ENCODE measurements at places on chromosomes 6 and 20.

- no peak for DNase-seq
Observed at GRCh38 chr6:103799971-103800670, 1059.6 kb downstream of the HACE1 start.

- DNase-seq, result no peak
Observed at GRCh38 chr6:111685526-111685925, 79.8 kb upstream of the TRAF3IP2 start.

- DNase-seq, result no peak
Observed at GRCh38 chr6:132841966-132842365, 27.6 kb downstream of the RPS12 start.

GRCh38 chr6:20126789-20127653 lies 85.2 kb downstream of the MBOAT1 start:
- DNase-seq, result peak; percentile 70

GRCh38 chr20:37329481-37330165 lies 16.3 kb upstream of the SRC start:
- no peak for DNase-seq

DNA sequence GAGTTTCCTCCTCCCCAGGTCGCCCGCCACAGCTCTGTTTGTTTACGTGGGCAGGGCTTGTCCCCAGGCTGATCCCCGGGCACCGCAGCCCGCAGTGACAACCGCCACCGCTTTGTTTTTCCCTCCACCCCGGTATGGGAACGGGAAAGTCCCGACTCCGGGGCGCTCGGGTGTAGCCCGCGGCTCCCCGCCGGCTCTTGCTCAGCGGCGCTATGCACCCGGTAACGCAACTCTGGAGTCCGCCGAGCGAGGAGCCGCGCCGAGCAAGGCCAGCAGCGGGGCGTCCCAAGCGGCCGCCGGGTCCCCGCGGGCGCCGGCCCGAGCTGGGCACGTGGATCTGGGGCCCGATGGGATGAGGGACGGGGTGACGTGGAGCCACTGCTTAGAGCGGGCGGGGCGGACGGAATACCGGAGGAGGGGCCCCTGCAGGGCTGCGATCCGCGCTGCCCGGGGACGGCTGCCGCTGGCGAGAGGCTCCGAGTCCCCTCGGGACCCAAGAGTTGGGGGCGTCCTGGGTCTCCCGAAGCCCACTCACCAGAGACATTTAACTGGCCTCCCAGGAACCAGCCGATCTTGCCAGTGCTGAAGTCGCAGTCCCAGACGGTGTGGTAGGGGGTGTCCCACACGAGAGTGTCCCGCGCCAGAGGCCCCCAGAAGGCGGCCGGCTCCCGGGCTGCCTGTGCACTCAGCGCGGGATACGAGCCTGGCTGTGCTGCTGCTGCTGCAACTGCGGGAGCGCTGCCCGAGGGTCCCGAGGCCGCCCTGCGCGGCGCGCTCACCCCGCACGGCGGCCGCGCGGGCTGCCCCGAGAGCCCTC lies 497 bp downstream of the ACSS1 start:
- DNase-seq, result peak; percentile 79

DNA sequence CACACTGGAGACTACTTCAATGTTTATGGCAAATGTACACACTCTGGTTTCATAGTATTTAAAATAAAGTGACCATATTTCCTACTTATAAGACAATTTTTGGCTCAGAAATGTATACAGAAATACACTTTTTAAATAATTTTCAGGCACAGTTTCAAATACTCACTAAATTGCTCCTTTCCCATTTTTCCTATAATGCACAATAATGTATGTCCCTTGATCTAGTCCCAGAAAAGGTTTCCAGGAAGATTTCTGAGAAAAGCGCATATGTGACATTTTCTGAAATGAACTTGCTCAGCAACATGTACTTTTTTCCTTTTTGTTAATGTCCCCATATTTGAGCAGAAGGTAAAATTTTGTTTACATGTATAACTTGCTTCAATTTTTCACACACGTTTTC lies 591.4 kb downstream of the CD109 start:
- DNase-seq, result no peak

GRCh38 chr6:100806296-100806695 lies 74.8 kb downstream of the ASCC3 start:
- no peak for DNase-seq

DNA sequence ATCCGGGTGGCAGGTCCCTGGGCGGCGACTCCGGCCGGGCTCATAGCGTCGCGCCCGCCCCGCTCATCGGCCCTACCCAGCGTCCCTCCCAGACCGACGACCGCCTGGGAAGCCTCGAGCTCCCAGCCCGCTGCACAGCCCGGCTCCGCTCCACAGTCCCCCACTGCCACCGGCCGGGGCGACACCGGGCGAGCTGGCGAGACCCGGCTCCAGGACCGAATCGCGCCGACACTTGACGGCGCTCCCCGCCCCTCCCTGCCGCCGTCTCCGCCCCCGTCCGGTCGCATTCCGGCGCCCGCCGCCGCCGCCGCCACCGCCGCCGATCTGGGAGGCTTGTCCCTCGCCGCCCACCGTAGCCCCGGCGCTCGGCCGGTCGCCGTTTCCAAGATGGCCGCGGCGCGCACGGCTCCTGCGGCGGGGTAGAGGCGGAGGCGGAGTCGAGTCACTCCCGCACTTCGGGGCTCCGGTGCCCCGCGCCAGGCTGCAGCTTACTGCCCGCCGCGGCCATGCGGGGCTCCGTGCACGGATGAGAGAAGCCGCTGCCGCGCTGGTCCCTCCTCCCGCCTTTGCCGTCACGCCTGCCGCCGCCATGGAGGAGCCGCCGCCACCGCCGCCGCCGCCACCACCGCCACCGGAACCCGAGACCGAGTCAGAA lies at the start of gene MAP3K4:
Gene MAP3K4 (plus strand): TSS at position 364 of the 655 bp plus-strand sequence. CDS start 163 bp downstream, at position 527.
- peak; percentile 81 for DNase-seq

DNA sequence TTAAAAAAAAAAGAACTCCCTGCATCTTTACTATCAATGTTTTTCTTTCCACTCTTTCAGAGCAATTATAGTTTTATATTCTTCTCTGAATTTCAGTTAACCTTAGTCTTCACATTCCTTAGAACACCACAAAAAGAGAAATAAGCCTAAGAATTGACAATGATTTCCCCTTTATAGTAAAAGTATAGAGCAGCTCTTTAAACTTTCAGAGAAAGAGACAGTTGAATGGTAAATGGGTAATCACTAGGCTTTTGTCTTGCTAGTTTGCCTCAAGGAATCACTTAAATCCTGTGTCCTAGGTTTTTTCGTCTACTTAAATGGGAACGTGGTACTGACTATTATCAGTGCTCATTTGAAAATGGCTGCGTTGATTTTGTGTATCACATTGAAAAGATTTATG lies 31.8 kb downstream of the SLX4IP start:
- no peak for DNase-seq

DNA sequence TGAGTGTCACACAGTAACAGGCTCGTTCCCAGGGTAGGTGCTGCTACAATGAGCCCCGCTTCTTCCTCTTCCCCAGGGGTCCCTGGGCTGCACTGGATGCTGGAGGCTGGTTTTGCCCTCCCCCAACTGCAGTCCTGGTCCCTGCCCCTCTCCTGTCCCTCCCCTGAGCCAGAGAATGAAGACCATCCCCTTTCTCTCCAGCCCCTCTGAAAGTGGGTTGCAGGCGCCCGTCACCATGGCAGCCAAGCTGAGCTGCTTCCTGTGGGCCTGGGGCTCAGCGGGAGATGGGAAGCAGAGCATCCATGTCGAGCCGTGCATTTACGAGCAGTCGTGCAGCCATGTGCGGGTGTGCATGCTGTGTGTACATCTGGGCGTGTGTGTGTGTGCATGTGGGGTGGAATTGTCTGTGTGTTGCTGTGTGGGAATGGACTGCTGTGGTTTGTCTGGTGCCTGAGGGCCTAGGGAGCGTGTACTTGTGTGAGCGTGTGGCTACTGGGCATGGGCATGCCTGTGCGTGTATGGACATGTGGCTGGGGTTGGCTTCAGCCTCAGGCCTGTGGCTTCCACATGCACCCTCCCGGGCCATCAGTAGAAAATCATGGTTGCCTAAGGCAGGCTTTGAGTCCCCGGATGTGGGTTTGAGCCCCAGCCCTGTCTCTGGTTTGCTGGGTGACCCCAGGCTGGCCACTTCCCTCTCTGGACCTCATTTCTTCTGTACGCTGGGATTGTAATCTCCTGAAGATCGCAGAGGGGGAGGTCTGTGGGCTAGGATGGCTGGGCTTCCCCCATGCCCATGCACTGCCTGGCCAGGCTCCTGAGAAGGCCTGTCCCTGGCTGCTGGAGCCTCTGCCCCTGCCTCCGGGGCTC lies 48.8 kb downstream of the SRC start:
- DNase-seq, result no peak

DNA sequence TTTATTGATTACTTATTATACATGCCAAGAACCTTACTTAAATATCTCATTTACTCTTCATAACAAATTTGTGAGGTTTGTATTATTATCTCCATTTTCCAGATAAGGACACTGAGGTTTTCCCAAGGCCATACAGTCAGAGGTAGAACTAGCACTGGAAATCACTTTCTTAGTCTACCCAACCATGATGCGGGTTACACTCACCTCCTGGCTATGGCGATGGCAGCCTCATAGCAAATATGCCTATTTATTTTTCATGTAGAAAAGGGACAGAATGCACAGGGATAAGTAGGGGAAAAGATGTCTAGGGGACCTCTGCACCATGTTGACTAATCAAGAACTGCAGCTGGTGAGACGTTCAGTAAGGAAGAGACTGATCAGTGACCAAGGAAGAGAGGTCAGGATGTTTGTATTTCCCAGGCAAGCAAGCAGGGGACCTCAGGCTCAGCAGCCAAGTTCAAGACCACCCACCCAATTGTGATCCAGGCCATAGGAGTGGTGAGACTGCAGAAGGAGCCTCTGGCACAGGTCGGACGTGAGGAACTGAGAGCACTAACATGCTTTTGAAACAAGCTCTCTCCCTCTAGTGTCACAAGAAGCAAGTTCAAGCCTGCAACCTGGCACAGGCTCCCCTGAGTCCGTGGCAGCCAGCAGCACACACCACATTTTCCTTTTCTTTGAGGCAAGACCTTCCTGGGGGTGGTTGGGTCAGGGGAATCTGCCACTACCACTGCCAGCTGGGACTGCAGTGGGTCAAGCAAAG lies 97.8 kb downstream of the GMPR start:
- no peak for DNase-seq

DNA sequence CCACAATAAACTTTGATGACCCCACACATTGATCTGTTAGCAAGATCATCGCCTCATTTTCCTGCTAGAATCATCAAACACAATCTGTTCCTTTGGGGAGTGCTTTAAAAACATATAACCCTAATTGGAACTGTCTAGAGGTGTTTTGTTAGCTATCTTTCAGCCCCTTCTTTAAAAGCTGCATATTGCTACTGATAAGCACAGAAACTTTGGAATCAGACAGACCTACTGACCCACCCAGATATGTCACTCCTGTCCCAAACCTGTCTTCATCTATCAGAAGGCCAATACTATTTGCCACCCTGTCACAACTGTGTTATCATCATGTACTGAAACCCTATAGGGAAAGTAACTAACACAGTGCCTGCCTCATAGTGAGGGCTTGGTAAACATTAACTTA lies 172.4 kb upstream of the SASH1 start:
- no peak for DNase-seq

DNA sequence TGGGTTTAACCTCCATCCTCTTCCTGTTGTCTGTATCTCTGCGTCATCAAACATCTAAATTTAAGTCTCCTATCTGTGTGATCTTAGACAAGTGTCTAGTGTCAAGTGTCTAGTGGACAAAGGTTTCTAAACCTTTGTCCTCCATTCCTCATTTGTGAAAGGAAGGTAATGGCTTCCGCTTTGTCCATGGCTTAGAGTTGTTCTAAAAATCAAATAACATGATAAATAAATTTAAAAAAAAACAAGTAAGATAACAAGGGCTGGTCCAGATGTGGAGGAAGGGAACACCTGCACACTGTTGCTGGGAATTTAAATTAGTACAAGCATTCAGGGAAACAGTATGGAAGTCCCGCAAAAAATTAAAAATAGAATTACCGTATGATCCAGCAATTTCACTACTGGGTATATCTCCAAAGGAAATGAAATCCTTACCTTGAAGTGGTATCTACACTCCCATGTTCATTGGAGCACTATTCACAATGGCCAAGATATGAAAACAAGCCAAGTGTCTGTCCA lies 17.6 kb upstream of the SERPINB1 start:
- DNase-seq, result peak; percentile 65

DNA sequence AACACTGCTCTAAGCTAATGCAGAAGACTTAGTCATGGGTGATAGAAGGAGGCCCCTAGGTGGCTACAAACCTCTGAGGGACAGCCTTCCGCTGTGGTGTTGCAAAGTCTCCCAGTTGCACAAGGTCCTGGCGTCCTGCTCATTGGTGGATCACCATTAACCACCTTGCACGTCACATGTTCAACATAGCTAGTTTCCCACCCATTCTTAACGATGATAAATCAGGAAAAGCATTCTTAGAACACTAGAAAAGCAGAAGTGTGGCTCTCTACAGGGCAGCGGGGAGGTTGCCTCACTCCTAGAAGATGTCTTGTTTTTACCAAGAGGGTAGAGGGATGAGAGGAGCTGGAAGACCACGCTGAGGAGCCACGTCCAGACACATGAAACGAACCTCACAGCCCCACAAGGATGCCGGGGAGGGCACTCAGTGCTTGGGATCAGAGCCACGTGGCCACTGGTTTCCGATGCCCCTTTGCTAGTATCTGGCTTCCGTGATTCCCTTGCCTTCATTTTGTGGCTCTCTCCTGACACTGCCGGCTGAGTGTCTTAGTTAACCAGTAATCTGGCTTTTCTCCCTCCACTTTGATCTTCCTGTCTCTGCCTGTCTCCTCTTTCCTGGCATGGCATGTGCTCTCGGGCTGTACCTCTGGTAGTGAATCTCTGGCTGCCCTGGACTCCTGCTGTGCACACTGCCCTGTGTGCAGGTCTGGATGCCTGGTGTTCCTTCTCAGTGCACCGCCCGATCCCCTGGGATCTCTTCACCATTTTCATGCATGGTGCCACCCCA lies 91.4 kb upstream of the NEDD9 start:
- no peak for DNase-seq

DNA sequence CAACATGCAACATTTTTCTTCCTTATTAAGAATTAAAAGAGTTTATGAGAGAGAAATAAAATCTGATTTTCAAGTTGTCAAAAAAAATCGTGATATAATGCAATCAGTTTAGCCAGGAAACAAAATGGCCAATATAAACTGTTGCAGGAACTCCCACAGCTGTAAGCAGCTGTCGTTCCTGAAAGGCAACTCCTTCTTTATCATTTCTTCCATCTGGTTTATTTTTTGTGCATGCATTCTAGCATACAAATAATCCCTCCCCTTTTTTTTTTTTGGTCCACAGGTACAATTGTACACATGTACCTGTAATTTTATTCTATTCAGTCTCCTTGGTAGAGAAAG lies 19.7 kb downstream of the TRAF3IP2 start:
- DNase-seq, result no peak

DNA sequence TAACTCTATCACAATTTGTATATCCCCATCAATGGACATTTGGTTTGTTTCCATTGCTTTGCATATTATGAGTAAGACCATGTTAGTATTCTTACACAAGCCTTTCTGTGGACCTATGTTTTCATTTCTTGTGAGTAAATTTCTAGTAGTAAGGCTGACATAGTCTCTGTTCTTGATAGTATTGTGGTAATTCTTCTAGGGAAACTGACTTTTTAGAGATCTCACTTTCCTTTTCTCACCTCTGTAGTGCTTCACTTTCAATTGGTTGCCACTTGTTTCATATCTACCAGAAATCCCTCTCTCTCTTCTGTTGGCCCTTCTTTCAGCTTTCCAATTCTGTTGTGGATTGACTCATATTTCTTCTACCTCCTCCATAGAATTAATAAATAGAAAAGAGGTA lies 8.5 kb downstream of the ISM1 start:
- peak; percentile 35 for DNase-seq
